ENCODE measurements at places on chromosomes 1 and 21.

GRCh38 chr1:21592086-21592865 lies 76.9 kb downstream of the RAP1GAP start:
- DNase-seq, result no peak

- no peak for DNase-seq
Measured at GRCh38 chr1:40753142-40753882, 30.3 kb upstream of the KCNQ4 start.

DNA sequence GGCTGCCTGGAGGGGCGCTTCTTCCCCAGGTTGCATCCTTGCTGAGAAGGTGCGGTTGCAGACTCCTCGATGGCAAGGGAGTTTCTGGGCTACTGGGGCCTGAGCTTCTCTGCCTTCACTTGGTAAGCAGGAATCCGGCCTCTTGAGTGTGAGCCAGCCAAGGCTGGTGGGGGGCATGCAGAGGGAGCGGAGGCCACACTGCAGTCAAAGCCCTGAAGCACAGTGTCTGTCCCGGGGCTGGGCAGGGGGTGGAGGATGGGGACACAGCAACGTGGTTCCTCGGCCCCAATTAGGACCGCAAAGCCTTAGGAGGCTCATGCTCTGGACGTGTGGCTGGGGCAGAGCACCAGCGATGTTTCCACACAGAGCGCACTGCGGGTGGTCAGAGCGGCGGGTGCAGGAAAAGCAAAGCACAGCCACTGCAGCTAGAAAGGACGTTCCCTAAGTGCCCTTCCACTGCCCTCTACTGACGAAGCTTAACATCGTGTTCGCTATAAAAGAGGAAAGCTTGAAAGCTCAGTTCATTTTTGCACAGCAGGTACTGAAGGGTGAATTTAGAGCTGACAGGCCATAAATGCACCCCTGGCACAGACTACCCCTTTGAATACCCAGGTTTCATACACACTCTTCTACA lies 60.7 kb upstream of the COG2 start:
- no peak for DNase-seq

GRCh38 chr1:217029281-217030157 lies 306.3 kb upstream of the ESRRG start:
- DNase-seq, result peak; percentile 75

DNA sequence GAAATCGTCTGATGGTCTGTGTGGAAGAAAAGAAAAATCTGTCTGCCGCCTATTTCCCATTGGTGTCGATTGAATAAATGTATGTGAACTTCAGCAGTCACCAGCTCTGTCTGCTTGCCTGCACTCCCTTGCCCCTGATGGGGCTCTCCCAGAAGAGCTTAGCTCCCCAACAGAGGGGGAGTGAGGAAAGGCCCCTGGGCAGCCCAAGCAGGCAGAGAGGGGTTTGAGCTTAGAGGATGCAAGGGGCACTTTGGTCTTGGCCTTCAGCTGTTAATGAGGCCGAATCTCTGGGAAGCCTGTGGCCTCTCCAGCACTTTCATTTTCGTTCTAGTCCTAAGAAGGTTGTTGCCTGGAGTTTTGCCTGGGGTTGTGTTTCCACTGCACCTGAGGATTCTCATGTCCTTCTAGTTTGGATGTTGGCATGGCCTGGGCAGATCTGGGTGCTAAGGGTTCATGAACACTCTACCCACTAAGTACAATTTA lies 2.8 kb downstream of the FOXD2 start:
- no peak for DNase-seq

- no peak for DNase-seq
Measured at GRCh38 chr1:226093621-226094020, 31.1 kb downstream of the H3-3A start.

DNA sequence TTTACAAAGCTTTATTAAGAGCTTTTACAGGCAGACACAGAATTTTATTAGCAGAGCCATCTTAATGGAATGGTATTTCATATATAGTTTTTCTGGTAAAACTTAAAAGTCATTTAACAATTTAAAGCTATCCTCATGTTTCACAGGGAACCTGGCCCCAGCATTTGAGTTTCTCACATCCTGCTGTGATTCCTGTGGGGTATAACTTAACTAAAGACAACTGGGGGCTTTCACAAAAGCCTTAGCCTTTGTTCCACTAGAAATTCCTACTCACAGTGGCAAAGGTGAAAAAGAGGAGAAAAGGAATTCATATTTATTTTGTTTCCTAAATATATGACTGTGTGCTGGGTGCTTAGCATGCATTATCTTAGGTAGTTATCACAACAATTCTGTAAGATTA lies 233.9 kb downstream of the DENND1B start:
- no peak for DNase-seq
